ENCODE measurements at places on chromosomes 1 and 21. TPM values are rescaled to one million over a fixed set of nuclear protein-coding genes. Genes with fewer than 3 reads are reported as not detected.

The CHODL gene
- total RNA-seq = not detected

The KLF17 gene
- 0.34 TPM for total RNA-seq

The OR2L13 gene
- total RNA-seq = not detected

The TDRD5 gene
- total RNA-seq = 0.06 TPM

The DPT gene
- not detected for total RNA-seq

The MRPL9 gene
- total RNA-seq = 84.8 TPM

The REN gene
- not detected for total RNA-seq

The BACH1 gene
- 7.3 TPM for total RNA-seq

The MDM4 gene
- 4.5 TPM for total RNA-seq

Data from A549 treated with CORT108297 at 1 μM for 4 hours (cell line).